ENCODE measurements at places on chromosomes 2 and 18.

DNA sequence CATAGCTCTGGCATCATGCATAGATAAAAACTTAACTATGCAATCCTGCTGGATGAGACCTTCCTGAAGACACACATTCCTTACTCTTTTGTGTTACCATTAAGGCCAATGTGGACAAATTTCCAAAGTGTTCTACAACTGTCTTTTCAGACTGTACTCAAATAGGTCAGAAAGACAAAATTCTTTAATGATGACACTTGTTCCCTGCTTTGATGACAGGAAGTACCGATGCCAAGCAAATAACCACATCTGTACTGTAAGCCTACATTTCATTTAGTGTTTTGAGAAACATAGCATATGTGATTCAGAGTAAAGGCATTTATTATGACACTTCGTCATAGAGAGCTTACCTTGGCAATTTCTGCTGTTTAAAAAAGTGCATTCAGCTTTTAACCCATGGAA is 55.0 kb downstream of the PMAIP1 start:
- no peak for DNase-seq

- DNase-seq = no peak
Measured at GRCh38 chr2:84894758-84895520, 10.5 kb upstream of the TMSB10 start.

DNA sequence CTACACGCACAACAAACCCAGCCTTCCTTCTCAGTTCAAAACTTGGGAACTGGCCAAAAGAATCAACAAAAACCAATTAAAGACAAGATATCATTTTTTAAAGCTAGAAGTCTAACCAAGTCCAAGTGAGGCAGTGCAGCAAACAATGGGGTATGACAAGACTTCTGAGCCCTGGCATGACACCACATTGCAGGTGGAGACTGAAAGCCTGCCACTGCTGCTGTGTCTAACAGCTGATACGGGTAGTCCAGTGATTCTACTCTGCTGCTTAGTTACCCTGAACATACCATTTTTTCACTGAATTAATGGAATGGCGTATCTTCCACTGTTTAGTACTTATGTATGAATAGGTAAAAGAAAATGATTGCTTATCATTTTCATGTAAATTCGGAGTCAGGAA is 47.4 kb upstream of the KIDINS220 start:
- no peak for DNase-seq

GRCh38 chr2:144481666-144482065 is 38.3 kb downstream of the ZEB2 start:
- DNase-seq = no peak

GRCh38 chr2:190270298-190270697 is 49.3 kb downstream of the HIBCH start:
- DNase-seq = no peak

GRCh38 chr2:159684796-159685195 is 27.5 kb upstream of the MARCHF7 start:
- no peak for DNase-seq

- no peak for DNase-seq
Measured at GRCh38 chr2:71735676-71736075, 282.3 kb downstream of the DYSF start.

GRCh38 chr2:85974390-85974789 is 85.6 kb upstream of the ST3GAL5 start:
- DNase-seq = no peak

DNA sequence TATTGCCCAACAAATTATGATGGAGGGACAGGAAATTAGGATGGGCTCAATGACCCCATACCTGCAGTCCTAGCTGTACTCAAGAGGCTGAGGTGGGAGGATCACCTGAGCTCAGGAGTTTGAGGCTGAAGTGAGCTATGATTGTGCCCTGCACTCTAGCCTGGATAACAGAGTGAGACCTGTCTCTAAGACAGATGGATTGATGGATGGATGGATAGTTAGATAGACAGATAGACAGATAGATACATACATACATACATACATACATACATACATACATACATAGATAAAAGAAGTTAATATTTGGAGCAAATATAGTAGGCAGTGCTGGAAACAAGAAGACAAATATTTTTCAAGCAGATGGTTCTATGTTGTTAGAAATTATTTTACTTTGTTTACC is 78.1 kb upstream of the PROKR1 start:
- no peak for DNase-seq

DNA sequence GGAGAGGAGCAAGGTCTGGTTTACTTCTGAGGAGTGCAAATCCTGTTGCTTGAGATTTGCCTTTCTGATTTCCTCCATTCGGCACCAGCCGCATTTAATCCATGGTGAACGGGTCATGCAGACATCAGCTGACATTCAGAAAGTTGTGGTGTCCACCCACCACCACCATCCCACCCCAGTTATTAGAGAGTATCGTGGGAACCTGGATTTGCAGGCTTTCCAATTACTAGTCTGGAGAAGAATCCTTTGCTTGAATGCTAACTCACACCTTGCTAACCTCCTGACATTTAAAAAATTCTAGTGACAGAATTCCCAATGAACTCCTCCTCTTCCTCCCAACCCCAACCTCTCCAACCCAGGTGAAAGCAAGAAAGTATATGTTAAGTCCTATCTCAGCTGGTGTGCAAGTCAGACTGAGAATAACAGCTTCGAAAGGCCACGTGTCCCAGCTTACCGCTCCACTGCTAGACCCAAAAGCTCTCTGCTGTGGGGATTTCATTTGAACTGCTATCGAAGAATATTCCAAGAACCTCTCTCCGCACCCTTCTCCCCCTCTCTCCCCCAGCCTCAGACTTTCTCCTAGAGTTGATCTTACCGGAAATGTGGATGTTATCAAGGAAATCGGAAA is 17.7 kb downstream of the BCL11A start:
- no peak for DNase-seq

DNA sequence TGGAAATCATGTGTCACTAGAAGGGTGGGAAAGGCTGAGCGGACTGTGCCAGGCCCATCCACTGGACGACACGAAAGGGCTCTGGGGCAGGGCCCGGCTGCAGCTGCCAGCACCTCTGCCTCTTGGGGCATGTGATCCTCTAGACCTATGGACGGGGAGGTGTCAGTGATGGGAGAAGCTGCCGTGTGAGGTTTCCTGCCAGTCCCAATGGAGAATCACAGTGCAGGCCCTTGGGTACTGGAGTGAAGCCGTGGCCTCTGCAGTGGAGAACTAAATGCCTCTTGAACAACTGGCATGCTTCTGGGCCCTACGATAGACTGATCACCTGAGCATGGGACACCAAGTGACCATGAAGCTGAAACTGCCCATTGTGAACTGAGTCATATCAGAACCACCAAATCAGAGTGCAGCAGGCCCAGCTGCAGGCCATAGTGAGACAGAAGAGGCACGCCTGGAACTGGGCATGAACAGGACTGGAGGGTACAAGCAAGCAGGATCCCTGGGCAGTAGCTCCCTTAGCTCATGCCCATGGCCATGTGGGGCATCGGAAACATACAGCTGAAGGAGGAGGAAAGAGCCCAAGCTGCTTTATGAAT is 18.8 kb upstream of the RHOB start:
- no peak for DNase-seq

DNA sequence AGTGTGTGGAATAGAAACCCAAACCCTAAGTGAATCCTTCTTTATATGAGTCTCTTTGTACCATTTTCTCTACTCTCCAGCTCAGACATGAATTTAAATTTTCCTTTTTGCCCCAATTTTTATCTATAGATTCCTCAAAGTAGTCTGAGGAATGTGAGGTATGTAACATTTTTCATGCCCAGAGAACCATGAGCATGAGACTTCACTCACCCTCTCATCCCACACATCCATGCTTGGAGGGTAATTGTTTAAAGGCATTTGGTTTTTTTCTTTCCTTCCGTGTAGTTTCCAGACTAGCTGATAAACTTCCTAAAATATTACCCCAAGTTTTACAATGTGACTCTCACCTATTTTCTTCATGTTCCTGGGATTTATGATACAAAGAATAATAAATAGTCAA is 2056.8 kb upstream of the CELF4 start:
- DNase-seq = no peak

GRCh38 chr2:74548900-74549826 is 4.6 kb downstream of the LOXL3 start:
- no peak for DNase-seq

- no peak for DNase-seq
Measured at GRCh38 chr2:203830304-203831055, 37.1 kb upstream of the CTLA4 start.

DNA sequence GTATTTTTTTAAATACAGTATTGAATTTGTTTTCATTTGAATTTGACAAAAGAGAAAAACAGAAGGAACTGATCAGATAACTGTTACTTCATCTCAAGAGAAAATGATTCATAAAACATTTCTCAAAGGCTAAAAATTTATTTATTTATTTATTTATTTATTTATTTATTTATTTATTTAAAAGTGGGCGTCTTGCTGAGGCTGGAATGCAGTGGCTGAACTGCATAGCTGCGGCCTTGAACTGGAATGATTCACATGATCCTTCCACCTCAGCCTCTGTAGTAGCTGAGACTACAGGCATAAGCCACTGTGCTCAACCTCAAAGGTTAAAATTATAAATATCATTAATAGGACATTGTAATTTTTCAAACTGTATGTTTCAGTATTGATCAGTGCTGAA is 4.5 kb upstream of the PUM2 start:
- DNase-seq = no peak

- no peak for DNase-seq
Measured at GRCh38 chr2:33126958-33127357, 180.2 kb downstream of the LTBP1 start.
